ENCODE measurements at places on chromosomes 3 and 15. TPM values are rescaled to one million over a fixed set of nuclear protein-coding genes. Genes with fewer than 3 reads are reported as not detected.

The CRYBG3 gene
- 30.1 TPM for polyA plus RNA-seq

The TUSC7 gene
- polyA plus RNA-seq = not detected

The TNFAIP8L3 gene
- 2.4 TPM for polyA plus RNA-seq

The SNX22 gene
- polyA plus RNA-seq = 1.4 TPM

The IL5RA gene
- polyA plus RNA-seq = 0.38 TPM

The ITIH3 gene
- 4.9 TPM for polyA plus RNA-seq

The ROBO2 gene
- 156 TPM for polyA plus RNA-seq
